ENCODE measurements at places on chromosomes 11 and 22.

GRCh38 chr11:113806406-113806805 is 26.8 kb downstream of the CLDN25 start:
- peak; percentile 8 for DNase-seq

GRCh38 chr22:27574002-27574366 is 227.6 kb downstream of the MN1 start:
- DNase-seq = no peak

DNA sequence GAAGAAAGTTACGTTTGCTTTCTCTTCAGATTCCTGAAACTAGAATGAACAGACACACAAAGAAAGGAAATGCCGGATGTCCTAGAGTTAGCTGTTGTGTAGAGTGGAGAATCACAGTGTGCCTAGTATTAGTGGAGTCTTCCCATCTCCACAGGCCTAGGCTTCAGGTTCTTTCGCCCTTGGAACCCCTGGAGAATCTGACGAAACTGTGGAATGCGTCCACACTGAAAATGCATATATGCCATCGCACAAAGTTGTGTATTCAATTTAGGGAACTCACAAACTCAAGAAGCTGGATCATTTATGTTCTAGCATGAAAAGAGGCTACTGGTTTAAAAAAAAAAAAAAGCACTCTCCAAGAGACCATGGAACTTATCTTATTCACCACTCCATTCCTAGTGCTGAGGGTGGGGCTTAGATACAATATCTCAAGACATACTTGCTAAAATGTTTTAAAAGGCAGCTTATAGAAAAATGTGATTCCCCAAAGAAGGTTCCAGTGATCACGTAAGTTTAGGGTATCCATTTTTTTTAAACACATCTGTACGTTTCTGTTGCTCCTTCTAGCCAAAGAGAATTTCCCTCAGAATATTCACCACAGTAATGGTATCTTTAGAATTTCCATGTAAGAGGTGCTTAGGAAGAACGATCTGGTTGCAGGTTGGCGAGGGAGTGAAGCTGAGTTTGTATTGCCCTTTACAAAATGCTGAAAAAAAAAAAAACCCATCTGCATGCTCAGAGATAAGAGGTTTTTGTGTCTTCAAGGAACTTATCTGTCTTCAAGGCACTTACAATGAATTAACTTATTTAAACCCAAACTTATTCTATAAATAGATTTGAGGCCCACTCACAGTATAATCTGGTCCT is 20.0 kb downstream of the MAML2 start:
- no peak for DNase-seq

- DNase-seq = no peak
These were observed 70.4 kb downstream of the GLYATL1 start for GRCh38 chr11:59009661-59010060.

- DNase-seq = no peak
These were observed 87.6 kb upstream of the FSHB start for GRCh38 chr11:30143098-30143705.

DNA sequence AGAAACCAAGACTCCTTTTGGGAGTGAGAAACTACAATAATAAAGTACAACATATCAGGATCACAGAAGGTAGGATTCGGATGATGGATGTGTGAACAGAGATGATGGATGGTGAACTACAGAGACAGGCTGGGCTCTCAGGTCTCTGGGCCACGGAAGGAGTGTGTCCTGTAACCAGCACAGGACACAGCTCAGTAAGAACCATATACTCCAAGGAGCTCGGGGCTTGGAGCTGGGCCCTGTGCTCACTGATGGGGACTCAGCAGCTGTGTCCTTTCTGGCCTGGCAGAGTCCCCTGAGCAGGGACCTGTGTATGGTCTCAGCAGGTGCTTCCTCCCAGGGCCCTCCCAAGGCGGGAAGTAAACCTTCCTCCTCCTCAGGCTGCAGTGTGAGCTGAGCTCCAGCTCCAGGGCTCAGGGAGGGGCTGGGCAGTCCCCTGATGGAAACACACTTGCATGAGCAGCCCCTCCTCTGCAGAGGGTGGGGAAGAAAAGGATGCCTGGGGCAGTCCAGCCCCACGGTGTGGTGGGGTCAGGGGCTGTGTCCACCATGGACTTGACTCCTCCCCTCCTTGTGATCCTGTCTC is 39.8 kb upstream of the TOP3B start:
- no peak for DNase-seq

GRCh38 chr22:39409516-39410029 is 10.0 kb downstream of the TAB1 start:
- no peak for DNase-seq

- peak; percentile 77 for DNase-seq
These were observed at the start of gene LRRC56 for GRCh38 chr11:536841-537621. Gene LRRC56 (plus strand): TSS chr11:537527. CDS start chr11:540685, 3,158 bp downstream.

DNA sequence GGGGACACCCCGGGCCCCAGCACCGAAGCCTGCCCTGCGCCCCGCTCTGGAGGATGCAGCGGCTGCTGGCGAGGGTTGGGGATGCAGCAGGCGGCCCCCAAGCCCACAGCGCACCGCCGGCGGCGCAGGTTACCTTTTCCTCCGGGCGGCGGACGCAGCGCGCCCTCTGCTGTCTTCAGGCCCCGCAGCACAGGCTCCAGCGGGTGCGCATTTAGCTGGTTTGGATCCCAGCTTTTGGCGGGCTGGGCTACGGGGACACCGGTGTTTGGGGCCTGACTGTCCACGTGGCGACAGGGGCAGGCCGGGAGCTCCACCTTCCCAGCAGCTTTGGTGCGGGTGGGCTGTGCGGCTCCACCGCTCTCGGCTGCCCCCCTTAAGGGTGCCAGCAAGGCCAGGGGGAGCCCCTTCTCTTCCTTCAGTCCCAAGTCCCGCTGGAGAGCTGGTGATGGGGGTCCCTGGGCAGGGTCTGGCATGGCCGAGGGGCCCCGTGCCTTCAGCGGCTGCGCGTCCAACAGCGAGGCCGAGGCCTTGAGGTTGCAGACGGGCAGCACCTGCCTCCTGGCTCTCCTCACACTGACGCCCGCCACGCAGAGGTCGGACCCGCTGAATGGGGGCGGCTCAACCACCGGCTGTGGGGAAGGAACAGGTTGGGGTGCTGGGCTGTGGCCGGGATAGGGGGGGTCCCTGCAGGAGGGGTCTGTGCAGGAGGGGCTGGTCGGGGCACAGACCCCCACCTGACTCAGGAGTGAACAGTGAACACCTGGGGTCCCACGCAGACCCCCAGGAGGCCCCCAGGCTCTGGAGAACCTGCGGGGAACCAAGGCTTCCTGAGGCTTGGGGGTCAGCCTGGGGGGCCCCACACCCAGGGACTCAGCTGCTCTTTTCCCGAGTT is 18.0 kb upstream of the IL17REL start:
- peak; percentile 76 for DNase-seq

DNA sequence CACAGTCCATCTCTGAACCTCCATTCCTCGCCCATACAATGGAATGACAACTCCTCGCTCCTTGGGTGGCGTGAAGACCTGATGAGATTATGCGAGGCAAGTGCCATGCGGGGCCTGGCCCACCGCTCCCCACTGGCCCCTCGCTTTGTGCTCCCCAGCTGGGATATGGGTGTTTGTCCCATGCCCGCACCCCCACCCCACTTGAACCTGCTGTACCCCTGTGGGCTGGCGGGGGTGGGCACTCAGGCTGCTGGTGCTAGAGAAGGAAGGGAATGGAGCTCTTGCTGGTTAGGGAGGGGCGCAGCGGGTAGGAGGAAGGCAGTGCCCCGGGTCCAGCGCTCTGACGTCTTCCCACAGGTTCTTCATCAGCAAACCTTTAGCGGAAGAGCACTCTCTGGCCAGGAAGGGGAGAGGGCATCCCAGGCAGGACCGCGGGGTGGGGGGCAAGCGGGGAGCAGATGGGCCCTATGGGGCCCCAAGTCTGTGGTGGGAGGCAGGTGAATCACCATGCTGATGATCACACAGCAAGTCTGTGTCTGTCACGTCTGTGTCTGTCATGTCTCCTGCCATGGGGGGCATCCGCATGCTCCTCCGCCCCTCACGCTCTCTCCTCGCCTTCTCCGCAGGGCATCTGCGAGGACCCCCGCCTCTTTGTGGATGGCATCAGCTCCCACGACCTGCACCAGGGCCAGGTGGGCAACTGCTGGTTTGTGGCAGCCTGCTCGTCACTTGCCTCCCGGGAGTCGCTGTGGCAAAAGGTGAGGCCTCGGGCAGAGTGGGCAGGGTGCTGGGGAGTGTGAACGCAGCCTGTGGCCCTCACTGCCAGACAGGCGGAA is 9.4 kb upstream of the OMP start:
- DNase-seq = no peak

- DNase-seq = no peak
These were observed 59.2 kb upstream of the CRTAM start for GRCh38 chr11:122779047-122779629.

DNA sequence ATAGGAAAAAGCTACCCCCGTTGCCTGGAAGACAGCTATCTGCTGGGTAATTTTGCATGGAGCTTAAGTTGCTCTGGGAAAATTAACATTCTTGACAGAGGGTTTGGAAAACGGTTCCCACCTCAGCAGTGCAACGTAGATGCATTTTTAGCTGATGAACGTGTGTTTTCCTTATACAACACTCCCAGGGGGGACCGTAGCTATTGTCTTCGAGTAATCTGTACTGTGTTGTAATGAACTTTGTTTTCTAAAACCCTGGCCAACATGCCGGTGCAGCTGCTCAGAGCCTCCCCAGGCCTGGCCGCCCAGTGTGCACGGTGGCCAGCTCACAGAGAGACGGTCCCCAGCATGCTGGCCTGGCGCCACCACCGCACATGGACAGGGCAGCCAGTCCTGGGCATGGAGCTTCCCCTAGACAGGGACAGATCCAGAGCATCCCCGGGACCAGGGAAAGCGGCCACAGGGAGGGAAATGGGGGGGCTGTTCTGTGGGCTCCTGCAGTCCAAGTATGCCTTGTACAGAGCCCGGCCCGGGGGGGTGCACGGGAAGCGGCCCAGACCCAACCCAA is 2.2 kb downstream of the TNNT3 start:
- DNase-seq = no peak

DNA sequence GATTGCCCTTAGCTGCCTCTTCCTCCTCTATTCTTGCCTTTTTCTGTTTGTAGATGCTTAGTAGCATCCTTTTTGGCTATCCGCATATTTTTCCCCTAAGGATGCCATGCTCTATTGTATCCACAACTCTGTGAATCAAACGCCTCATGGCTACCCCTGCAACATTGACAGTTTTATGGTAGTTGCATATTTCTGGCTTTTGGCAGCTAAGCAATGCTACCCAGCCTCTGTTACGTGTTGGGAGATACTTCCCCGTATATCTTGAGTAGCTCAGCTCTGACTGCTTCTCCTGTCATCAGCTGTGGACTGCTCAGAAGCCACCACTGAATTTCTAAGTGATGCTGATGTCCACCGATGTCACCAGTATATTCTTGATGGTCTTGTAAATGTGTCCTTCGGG is 15.1 kb upstream of the SLC3A2 start:
- no peak for DNase-seq

Data from activated T-helper 1 cell treated with anti-CD3 and anti-CD28 coated beads, Interleukin-12 subunit alpha, Interleukin-12 subunit beta, Interleukin-2, Interleukin-4 antibody, amounts not matched to agents 30 ng/mL and 10 ng/mL and 1 ng/mL, durations not matched to agents 14 hours and 24 hours and 36 hours (primary cell).